ENCODE measurements at places on chromosomes 5 and 9.

DNA sequence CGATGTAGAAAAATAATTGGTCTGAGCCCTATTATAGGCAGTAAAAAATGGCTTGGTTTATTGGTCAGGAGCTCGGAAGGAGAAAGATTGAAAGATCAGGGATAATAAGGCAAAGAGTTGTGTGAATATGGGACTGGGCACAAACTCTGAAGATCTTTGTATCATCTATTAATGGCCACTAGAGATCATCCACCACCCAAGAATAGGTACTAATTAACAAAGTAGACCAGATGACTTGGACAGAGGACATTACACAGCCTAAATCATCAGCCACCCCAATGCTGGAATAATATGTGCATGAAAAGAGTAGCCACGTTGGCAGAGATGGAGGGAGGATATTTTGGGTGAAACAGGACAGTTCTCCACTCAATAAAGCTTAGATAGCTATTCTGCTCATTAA lies 364.1 kb downstream of the EFNA5 start:
- DNase-seq: no peak

DNA sequence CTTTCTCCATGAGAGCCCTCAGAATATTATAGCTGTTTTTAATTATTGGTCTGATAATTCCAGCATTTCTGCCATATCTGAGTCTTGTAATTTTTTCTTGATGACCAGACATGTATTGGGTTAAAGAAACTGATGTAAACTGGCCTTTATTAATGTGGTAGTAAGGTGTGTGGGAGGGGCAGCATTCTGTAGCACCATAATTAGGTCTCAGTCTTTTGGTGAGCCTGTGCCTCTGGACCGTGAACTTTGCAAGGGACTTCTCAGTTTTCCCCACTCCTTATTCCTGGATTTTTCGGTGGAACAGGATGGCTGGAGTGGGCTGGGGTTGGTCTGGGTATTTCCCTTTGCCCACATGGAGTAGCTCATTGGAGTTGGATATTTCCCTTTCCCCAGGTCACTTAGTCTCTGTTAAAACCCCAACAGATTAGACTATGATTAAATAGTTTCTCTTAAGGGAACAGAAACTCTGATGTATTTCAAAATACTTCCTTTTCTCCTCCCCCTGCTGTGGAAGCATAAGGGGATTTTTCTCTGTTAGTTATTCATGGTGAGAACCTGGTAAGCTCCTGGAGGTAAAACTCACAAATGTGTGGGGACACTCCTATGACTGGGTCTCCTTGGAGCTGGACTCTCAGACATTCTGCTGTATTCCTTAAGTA lies 52.4 kb downstream of the FSD1L start:
- DNase-seq: no peak

- DNase-seq: no peak
Measured at GRCh38 chr9:30078195-30078594, 2306.2 kb upstream of the ACO1 start.

GRCh38 chr5:60797482-60798153 lies 46.5 kb downstream of the ELOVL7 start:
- DNase-seq: no peak

DNA sequence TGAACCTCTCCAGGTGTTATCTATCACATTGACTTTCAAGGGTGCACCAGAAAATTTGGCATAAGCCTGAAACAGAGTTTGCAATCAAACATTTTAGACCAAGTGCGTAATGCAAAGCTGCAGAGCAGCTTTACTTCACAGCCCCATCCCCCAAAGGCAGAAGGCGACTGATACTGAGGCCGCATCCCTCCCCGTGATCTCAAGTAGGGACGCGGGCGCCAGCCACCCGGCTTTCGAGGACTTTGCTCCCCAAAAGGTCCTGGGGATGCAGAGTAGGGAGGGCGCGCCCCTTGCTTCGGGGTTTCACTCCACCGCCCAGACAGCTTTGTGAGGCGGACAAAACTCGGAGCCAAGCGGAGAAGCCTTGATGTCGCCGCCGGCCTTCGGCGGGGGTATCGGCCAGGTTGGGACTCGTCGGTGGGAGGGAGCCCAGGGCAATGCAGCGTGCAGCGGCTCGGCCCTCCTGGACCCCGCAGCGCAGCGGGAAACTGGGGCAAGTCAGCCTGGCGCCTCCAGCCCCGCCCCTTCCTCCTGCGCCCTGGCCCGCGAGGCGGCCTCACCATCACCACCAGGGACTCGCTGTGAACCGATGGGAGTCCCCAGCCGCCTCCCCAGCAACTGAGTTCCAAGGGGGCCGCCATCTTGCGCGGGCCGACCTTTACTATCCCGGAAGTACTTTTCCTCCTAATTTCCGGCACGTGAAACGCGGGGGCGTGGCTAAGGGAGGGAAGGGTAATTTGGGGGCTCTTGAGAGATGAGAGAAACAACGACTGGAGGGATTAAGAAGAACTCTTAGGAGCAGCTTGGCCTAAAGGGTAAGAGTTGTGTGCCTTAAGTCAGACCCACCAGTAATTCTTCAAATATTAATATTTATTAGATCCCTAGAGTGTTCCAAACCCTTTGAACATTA lies at the start of gene MTX3:
Gene MTX3 (minus strand): TSS at position 665 of the 910 bp plus-strand sequence. CDS start 24 bp downstream, at position 641.
- peak; percentile 83 for DNase-seq

DNA sequence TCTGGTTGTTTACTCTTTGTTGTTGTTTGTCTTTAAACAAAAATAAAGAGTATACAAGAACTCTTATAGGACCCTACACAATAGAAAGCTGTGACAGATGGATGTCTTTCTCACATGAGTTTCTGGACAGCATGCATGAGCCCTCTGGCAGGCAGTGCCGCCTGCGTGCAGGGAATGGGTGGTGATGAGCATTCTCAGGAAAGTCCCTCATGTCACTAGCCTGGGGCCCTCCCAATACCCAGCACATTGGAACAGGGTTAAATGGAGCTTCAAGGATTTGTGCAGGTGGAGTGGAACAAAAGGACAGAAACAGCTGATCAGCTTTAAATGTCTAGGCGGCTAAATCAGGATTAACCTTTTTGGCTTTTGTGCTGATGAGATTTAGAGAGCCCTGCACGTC lies 181.0 kb upstream of the CD180 start:
- no peak for DNase-seq

- no peak for DNase-seq
Measured at GRCh38 chr5:162248107-162248713, 180.6 kb downstream of the GABRG2 start.

DNA sequence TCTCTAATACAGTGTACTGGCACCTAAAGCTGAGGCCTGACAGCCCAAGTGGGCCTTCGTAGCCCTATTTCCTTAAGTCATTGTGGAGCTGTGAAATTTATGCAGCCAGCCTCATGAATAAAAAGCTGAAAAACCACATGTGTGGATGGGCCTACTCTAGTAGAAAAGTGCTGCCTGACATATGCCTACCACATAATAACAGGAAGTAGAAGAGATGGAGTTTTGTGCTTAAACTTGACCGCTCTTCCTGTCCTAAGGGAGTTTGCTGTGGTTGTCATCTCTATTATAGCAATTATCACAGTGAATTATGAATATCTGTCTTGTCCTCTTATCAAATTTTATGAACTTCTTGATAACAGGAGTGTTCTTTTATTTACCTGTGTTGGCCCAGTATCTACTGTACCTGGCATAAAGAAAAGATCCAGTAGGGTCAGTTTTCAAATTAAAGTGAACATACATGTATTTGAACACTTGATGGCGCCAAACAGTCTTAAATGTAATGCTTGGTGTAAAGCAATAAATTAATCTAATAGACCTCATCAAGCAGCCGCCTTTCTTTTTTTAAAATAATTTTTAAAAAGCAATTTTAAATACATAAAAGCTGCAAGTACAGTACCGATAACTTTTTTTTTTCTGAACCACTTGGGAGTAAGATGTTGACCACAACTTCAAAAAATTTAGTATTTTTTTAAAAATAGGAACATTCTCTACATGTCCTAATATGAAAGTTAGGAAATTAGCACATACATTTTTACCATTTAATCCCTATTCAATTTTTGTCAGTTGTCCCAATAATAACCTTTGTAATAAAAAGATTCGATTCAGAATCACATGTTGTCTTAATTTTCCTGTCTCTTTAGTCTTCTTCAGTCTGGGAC lies 51.0 kb downstream of the FKTN start:
- no peak for DNase-seq

DNA sequence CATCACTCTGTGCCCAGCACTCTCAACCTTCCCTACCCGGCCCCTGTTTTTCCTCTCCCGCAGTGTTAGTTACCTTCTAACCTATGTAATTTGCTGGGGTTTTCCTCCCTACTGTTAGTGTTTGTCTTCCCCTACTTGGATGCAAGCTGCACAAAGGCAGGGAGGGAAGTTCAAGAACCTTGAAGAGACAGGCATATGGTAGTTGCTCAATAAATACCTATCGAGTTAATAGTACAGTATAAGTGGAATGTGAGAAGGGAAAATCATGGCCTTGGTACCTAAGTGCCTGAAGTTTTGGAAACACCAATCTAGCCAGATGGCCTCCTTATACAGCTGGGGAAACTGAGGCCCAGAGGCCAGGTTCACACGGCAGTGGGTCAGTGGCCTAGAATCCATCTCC lies 24.2 kb downstream of the PDGFRB start:
- DNase-seq: no peak
